Stimulated activated CD8-positive, alpha-beta memory T cell treated with anti-CD3 and anti-CD28 coated beads, Interleukin-4, amount 100 ng/mL, for 4 hours (primary cell): ENCODE measurements at places on chromosomes 7 and 10.

DNA sequence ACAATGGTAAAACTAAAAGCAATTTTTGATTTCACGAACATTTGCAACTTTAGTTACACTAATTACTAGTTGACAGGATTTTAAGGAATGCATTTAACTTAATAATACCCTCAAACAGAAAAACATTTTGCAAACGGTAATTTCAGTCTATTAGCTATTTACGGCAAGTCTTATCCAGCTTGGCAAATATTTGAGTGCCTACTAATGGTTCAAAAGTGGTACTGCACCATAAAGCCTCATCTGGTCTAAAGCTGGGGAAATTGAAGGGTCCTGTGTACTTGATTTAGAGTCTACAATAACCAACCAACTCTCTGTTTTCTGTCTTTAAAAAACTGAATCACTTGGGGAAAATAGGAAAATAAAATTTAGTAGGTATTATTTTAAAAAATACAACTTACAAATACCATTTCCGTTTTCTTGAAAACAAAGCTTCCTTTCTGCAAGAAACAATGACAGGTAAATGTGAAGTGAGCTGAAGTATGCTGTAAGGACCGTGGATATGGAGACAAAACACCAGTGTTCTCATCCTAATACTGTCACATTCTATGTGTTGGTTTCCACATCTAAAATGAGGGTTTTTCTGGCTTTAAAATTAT, 142.3 kb downstream of the VPS50 start:
- DNase-seq = no peak

- DNase-seq = no peak
Observed at GRCh38 chr7:41237956-41238355, 464.9 kb downstream of the INHBA start.

- DNase-seq = no peak
Observed at GRCh38 chr10:93364966-93365365, 117.2 kb downstream of the MYOF start.

DNA sequence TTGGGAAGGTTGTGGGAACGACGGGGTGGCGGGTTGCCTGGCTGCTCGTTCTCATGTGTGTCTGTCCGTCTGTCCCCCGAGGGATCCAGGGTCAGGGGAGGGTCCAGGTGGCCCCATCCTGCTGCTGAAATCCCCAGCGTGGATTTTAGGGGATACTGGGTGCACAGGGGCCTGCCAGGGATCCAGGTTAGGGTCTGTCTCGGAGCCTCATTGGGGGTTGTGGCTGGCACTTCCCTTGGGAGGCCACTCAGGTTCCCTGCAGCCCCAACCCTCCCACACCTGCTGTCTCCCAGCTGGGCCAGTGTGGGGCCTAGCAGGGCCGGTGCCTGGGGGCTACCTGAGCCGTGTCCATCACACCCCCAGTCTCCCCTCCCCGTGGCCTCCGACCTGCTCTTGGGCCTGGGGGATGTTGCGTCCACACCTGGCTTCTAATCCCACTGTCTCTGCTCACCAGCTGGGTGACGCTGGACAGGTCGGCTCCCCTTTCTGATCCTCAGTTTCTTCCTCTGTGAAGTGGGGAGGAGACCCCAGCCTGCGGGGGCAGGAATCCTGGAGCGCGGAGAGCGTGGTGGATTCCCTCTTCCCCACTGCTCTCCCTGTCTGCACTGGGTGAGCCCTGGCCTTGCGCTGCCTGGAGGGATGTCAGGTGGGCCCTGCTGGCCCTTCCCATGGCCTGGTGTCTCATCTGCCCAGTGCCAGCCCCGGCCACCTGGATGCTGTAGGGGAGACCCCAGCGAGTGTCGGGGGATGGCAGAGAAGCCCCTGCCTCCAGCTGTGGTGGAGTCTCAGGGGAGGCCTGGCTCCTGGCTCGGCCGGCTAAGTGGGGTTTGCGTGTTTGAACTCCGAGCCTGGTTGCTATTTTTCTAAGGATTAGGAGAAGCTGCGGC, 81.6 kb downstream of the UNCX start:
- no peak for DNase-seq

GRCh38 chr10:12225444-12225843, 29.5 kb downstream of the CDC123 start:
- no peak for DNase-seq

GRCh38 chr7:79401254-79401653, 52.2 kb downstream of the MAGI2 start:
- DNase-seq = no peak

- no peak for DNase-seq
Observed at GRCh38 chr7:137006293-137006692, 137.8 kb downstream of the CHRM2 start.

DNA sequence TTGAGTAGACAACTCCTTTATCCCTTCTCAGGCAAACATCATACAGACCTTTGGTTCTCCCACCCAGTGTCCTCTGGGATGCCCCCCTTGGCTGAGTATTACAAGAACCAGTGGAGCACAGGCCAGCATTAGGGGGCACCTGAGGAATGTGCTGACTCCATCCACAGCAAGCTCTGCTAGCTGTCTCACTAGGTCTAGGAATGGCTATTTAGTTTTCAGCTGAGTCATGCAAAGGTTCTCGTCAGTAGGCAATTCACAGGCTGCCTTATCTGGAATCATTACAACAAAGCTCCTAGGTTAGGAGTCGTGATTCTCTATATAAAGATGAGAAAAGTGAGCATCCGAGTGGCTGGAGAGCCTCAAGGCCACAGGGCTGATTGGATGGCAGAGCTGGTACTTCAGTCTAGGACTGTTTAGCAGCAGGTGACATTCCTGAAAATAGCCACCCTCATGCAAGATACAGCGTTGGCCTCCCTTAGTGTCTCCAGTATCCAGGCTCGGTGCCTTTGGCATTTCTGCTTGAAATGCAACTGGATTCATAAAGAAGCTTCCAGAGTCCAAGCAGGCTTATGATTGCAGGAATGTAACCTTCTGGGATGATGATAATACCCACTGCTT, 75.8 kb downstream of the CDCA7L start:
- DNase-seq = no peak

- no peak for DNase-seq
Observed at GRCh38 chr7:133888061-133888930, 238.8 kb upstream of the LRGUK start.

- DNase-seq = no peak
Observed at GRCh38 chr10:126420567-126421300, 32.5 kb upstream of the ADAM12 start.

DNA sequence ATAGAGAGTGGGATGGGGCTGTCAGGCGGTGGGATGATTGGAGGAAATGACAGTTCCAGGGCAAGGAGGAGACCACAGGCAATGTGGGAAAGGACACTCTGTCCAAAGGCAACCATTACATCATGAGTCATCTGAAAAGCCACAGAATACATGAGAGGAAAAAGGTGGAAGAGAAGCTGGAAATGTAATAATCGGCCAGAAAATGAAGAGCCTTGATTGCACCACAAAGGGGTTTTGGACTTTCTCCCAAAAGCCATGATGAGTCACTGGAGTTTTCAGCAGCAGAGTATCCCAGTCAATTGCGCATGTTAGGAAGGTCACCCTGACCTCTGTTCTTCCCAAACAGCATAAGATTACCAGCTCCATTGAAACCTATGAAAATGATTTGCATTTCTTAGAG, 222.0 kb downstream of the LHFPL3 start:
- no peak for DNase-seq

- DNase-seq = no peak
Observed at GRCh38 chr7:91504919-91505318, 240.7 kb downstream of the FZD1 start.

GRCh38 chr7:47501406-47501805, 80.5 kb downstream of the TNS3 start:
- no peak for DNase-seq

- no peak for DNase-seq
Observed at GRCh38 chr7:27128034-27128433, 2.5 kb downstream of the HOXA4 start.
